Small intestine (tissue), 16 donors: ENCODE measurements at places on chromosomes 2 and 18.

GRCh38 chr2:129798626-129799025, 180.8 kb upstream of the RAB6C start:
- no peak for DNase-seq

- DNase-seq: no peak
Observed at GRCh38 chr2:160512491-160512890, 18.9 kb upstream of the RBMS1 start.

DNA sequence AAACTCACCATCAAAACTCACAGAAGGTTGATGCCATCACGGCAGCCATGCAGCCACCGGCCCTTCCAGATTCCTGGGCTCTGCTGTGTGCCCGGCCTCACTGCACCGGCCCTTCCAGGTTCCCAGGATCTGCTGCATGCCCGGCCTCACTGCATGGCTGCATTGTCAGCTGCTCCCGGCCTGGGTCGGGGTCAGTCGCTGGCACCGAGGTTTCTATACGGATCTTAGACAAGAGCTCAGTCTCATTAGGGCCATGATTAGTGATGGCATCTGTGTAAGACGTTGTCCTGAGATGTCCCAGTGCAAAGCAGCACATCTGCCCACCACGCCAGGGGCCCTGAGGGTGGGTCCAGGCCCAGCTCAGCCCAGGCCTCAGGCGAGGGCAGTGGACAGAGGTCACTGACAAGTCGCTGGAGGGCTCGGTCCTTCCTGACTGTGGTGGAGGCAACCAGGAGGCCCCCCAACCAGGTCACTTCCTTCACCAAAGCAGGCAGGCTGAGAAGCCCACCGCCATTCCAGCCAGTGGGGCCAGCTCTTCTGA, 29.4 kb downstream of the TMEM18 start:
- no peak for DNase-seq

DNA sequence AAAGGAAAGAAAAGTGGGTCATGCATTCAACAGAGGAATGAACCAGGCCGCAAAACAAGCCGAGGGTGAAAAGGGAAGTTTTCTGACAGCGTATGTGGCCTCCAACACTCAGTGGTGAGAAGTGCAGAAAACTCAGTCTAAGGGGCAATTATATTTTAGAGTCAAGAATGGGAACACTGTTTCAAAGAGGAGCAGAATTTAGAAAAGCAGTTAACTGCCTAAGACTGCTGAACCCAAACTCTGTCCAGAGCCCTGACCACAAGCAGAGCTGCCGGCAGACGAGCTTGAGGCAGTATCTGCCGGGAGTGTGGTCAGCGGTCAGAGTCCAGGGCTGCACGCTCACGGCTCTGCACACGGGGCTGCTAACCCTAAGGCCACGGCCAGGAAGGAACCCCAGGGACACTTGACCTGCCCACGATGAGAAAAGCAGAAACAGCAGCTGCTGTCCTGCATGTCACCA, 347.0 kb upstream of the ID2 start:
- no peak for DNase-seq

DNA sequence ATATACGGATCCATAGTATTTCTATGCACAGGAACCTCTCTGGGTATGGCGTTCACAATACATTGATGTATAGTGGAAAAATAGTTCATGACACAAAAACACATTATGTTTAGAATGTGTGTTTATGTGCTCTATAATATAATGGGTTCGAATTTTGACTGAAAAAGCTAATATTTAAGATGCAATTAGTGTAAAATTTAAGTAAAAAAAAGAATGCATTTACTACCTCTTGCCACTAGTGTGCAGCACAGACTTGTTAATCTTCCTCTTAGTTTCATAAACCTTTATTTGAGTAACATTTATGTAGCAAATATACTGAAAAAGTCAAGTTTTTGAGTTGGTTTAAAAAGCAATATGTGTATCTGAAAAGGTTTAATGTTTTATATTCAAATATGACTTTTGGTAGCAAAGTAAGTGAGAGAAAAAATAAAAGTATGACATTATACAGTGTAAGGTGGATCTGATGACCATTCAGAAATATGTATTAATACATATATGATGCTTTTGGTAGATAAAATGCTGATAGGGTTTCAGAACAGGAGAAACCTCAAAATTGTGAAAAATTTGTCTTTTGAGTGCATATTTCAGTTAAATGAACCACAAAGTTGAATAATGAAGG, 49.4 kb downstream of the CCDC102B start:
- peak; percentile 5 for DNase-seq

DNA sequence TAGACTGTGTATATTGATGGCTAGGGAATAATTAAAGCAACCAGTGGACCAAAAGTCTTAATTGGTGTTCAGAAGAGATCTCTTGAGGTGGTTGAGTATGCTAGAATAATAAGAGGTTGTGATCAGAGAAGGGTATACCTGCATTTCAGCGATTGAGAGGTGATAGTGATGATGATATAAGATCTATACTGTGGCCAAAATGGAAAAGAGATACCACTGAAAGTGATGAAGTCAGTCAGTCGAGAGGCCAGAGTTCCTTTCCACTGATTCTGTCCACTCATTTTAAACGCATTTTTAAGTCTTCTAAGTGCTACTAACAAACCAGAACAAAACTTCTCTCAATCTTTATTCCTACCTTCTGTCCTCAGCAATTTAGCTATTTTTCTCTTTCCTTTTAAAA, 32.9 kb downstream of the ACTR3 start:
- DNase-seq: no peak

- no peak for DNase-seq
Observed at GRCh38 chr2:219676586-219676985, 49.2 kb downstream of the SLC4A3 start.

DNA sequence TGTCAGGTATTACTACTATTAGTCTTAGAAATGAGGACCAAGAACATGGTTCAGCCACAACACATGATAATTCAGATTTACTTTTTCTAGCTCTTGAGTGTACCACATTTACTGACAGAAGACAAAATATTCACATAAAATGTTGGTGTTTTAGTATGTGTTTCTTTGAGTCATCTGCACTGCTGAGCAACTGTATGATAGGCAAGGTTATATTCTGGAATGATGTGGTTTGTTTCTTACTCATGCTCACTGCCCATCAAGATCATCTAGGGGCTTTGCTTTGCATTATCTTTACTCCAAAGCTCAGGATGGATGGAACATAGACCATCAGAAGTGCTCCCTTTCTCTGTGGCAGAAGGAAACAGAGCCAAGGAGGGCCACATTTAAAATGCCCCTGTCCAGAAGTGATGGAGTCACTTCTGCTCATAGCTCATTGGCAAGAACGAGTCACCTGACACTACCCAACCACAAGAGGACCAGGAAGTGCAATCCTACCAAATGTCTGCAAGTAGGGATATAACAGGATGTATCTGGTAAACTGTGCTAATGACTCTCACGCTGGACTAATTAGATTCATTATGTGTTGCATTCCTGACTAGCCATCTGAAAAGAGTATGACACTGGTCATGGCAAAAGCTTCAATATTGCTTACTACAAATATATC, 81.5 kb downstream of the DIS3L2 start:
- DNase-seq: no peak

DNA sequence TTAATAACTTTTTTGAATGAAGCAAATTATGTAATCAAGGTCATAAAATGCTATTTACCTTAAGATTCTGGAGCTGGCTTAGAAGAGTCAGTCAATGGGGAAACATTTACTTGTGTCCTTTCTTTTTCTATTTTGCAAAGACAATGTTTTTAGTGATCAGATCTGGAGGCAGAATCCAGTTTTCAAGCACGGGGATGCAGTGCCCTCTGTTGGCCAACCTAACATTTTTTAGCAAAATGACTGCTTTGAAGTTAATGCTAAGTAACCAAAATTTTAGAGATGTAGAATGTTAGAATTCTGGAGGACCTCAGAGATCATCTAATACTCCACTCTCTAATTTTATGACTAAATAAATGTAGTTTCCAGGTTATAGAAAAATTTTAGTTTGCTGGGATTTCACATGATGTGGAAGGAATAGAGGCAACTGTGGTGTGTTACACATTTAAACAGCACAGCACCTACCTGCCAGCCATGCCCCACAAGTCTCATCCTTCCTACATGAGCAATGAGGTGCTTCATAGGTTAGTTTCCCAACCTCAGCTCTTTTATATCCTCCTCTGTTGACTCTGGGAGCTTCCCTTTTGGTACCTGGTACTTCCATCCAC, 23.6 kb upstream of the SLC9A4 start:
- DNase-seq: peak; percentile 44

DNA sequence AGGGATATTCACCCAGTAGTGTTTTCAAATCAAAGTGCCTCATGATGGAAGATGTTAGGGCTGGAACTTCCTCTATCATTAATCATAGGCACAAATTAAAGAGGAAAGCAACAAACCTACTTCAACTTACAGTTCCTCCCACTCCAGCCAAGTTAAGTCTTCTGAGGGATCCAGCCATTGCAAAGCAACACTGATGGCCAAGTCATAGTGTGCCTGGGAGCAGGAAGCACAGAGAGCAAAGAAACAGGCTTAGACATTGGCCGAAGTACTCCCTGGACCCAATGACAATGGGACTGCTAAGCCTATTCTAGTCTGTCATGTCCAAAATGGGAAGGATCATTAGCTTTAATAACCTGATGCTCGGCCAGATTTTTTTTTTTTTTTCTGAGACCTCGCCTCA, 7.0 kb downstream of the C2orf80 start:
- DNase-seq: no peak

- no peak for DNase-seq
Observed at GRCh38 chr2:27079233-27080139, 1.1 kb downstream of the EMILIN1 start.

DNA sequence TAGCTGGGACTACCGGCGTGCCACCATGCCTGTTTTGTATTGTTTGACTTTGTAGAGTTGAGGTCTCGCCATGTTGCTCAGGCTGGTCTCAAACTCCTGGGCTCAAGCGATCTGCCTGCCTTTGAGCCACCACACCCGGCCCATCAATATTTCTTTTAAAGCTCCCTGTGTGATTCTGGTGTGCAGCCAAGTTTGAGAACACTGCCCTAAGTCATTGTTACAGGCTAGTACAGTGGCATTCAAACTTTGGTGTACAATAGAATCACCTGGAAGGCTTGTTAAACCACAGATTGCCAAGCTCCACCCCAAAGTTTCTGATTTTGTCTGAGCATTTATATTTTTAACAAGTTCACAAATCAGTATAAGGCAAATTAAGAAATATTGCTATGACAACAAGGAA, 99.9 kb downstream of the RBBP8 start:
- DNase-seq: peak; percentile 6

- DNase-seq: no peak
Observed at GRCh38 chr2:8833853-8834252, 3.6 kb downstream of the KIDINS220 start.

- no peak for DNase-seq
Observed at GRCh38 chr2:177715771-177716170, 323.2 kb downstream of the AGPS start.

- no peak for DNase-seq
Observed at GRCh38 chr2:86042256-86043168, 63.2 kb downstream of the POLR1A start.

DNA sequence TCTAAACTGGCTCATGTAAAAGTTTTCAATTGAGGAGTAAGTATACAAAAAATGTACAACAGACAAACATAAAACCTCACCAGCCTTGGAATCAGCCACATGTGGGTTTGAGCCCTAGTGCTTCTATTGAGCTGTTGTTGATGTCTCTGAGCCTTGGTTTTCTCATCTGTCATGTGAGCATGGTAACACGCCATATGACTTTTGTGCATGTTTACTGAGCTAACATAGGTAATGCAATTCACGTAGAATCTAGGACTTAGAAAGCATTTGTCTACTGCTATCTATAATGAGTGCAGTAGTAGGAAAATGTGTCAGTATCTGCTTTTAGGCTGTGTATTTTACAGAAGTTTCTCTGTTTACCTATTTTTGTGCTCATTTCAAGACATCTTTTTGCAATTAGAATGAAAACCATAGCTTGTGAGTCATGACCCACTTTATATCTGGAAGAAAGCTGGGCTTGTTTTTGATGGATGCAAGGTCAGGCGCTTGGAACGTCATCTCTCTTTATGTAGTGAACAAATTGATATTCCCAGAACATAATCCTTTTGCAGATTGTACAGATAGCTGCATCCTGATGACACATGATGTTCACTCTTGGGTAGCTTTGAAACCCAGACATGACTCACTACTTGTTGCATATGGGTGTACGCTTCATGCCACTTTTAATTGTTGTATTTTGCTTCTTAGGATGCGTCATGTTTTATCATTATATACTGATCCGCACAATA, 94.3 kb downstream of the RNF144A start:
- DNase-seq: no peak

DNA sequence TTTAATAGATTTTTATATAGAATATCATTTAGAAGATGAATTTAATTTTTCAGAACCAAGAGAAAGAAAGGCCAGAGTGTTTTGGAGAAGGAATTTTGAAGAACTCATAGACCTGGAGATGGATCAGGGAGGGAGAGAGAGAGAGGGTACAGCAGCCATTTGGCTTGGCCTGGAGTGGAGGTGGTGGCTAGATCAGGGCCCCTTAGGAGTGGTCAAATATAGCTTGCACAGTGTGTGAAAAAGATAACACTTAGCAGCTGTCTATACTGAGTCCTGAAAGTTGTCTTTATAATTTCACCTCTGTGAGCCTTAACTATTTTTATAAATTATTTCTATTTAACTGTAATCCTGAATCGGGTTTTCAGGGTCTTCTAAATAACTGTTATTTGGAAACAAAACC, 38.8 kb upstream of the ACYP2 start:
- DNase-seq: no peak

GRCh38 chr2:117485588-117485987, 328.9 kb upstream of the DDX18 start:
- no peak for DNase-seq

- peak; percentile 93 for DNase-seq
Observed at GRCh38 chr2:127398239-127398590, 10.4 kb upstream of the MAP3K2 start.

DNA sequence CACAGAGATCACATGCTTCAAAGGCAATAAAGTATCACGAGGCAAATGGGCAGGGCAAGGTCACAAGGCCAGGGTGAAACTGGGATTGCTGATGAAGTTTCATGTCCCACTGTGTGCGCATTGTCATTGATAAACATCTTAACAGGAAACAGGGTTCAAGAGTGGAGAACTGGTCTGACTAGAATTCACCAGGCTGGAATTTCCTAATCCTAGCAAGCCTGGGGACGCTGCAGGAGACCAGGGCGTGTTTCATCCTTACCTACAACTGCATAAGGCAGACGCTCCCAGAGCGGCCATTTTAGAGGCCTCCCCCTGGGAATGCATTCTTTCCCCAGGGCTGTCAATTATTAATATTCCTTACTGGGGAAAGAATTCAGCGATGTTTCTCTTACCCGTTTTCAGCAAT, 33.2 kb downstream of the PTPN4 start:
- DNase-seq: no peak

- DNase-seq: no peak
Observed at GRCh38 chr2:207528980-207529329, 807 bp upstream of the CREB1 start.

DNA sequence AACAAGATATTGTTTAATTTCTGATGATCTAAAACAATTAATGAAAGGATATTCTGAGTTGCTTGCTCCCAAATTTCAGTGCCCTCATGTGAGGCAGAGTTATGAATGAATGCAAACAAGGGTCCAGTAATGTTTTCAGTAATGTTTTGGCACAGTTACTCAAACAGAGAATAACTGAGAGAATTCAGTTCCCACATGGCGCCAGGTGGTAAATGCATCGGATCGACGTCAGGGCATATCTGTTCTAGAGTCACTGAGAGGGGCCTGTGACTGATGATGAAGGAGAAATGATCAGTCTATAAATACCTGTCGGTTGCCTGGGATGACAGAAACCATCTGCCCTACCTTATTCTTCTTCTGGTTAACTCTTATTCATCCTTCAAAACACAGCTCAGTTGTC, 81.4 kb downstream of the KCNS3 start:
- no peak for DNase-seq
